ENCODE measurements at places on chromosomes 1 and 21.

GRCh38 chr1:2493691-2494322 lies 17.7 kb downstream of the PLCH2 start:
- no peak for DNase-seq

DNA sequence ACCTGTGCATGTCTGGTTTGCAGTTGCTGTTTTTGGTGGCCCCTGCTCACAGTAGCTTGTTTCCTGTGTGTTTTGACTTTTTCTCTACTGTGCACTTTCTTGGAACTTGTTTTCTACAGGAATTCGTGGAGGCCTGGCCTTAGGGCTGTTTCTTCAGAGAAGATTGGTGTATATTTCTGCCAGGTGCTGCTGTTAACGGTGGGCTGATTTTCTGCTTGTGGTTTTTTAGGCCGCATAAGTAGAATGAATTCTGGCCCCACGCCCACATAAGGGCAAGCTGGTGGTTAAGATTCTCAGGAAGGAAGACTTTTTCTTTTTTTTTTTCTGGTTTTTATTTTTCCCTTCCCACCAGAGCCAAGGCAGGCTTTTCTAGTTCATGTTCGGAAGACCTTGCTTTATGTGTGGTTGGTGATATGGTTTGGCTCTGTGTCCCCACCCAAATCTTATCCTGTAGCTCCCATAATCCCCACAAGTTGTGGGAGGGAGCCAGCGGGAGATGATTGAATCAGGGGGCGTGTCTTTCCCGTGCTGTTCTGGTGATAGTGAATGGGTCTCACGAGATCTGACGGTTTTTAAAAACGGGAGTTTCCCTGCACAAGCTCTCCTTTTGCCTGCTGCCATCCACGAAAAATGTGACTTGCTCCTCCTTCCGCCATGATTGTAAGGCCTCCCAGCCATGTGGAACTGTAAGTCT lies 71.5 kb upstream of the DISP3 start:
- peak; percentile 19 for DNase-seq

DNA sequence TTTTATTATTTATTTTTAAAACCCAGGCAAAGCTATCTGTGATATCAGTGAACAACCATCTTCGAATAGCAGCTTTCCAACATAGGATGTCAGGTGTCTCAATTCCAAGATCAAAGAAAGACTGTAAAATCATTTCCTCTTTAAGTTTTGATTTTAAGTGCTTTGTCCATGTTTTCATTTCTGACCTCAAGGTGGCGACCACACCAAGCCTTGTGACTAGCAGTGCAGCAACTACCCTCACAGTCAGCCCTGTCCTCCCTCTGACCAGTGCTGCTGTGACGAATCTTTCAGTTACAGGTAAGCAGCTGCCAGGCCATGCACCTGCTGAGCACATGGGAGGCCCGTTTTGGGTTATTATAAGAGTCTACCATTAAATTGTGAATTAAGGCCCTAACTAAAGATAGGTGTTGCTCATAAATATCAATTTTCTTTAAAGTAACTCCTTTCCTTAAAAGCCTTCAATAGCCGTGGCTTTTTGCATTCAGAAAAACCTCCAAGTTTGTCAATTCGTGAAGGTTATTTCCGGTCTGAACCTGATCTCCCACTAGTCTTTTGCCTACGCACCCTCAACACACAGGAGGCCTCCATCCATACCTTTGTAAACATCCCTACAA lies 117.0 kb downstream of the CD247 start:
- peak; percentile 44 for DNase-seq

DNA sequence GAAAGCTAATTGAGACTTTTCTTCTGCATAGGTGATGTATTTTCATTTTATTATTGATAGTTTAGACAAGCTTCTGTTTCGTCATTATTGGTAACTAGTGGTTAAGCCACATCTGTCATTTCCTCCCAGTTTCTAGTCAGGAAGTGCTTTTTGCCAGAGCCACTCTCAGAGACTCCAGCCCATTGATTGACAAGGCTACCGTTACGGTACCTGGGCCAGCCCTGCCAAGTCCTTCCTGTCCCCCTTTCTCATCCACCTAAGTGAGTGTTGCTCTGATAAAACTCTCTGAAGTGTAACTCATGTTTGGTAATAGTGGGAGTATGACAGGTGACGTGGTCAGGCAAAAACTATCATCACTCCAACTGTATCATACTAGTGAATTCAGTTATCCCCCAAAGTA lies 29.6 kb upstream of the AGL start:
- no peak for DNase-seq

DNA sequence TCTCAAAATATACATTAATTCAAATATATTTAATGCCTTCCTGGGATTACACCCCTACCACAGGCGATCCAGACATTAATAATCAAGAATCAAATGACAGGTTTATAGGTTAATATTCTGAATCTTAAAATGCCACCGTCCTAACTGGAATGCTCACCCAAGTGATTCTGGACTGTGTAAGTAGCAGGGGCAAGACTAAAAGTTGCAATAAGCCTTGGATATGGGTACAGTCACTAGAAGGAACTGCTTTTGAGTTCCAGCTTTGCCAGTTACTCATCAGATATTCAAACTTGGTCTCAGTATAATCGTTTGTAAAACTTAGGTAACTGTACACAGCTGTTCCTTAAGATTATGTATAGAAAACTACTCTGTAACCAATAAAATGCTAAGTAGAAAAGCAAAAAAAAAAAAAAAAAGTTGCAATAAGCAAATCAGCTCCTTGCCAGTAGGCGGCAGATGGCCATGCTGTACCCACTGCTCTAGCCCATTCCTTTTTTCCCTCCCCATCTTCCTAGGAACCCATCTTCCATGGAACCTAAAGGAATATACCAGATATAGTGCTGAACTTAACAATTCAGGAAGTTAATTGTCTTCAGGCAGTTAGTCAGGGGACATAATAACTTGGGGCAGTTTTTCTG lies 10.5 kb downstream of the RO60 start:
- peak; percentile 0 for DNase-seq

- no peak for DNase-seq
Observed at GRCh38 chr1:68322096-68322495, 89.8 kb upstream of the WLS start.

DNA sequence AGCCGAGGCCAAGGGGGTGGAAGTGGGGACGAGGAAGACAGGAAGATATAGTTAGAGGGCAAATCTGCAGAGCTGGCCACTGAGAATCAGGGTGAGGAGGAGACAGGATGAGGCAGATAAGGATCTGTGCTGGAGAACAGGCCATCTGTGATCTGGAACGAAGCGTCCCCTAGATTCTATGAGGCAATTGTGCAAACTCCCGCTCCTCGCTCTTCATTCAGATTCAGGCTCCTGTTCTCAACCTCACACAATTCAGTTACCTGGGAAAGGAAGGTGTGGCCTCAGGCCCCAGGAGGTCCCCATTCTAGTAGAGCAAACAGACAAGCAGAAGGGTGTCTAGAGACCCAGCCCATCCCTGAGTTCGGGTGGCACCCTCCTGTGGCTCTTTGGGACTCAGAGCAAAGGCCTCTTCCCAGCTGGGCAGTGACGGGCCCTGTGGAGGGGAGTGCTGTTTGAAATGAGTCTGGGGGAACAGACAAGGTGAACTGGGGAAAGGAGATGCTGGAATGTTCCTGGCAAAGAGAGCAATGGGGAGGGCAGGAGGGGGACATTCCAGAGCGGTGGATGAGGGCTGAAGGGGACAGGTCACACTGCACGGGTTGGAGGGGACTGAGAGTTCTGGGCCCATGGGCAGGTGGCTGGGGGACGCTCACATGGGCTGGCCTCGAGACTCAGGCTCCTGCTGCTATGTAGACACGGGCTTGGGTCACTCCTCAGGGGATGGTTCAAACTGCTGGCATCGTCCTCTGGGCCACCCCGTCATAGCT lies 39.9 kb upstream of the AJAP1 start:
- DNase-seq: no peak

GRCh38 chr1:41160498-41161110 lies 81.5 kb downstream of the SCMH1 start:
- DNase-seq: no peak

- DNase-seq: no peak
Observed at GRCh38 chr1:32771561-32772280, 45.4 kb downstream of the YARS1 start.

GRCh38 chr1:184157394-184157742 lies 105.8 kb downstream of the TSEN15 start:
- no peak for DNase-seq

DNA sequence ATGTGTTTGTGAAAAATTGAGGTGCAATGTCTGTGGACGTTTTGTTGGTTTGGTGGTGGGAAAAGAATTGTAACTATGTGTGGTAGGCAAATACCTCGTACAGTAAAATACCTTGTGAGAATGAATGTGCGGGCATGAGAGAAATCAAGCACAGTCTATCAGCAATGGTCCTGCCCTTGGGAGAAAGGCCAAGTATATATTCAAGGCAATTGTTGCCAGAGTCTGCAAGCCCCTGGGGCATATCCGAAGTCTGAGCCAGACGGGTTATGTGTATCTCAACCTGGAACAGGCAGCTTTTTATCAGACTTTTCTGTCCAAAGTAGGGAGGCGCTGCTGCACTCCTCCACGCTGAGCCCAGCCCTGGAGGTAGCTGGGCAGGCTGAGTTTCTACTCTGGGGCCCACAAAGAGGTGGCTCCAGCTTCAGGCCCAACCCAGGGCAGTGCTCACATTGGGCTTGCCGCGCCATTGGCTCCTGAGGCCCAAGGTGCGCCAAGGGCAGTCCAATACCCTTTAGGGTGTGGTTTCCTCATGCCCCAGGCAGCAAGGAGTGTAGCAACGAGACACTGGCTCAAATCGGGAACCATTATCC lies 9.4 kb upstream of the GNL2 start:
- no peak for DNase-seq

- DNase-seq: no peak
Observed at GRCh38 chr21:26850116-26850643, 5.0 kb upstream of the ADAMTS1 start.

DNA sequence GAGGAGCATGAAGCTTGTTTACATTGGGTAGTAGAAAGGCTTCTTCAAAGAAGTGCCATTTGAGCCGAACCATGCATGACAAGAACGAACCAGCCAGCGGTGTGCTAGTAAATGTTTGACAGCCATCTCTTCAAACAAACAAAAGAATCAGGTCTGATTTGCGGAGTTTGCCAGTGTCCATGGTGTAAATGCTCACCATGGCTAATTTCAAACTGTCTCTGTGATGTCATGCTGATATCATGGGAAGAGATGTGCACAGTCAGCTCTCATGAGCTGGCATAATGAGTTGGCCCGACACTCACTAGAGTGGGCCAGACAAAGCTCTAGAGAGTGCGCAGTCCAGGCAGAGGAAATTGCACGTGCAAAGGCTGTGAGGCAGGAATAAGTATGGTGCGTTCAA lies 101.1 kb downstream of the KAZN start:
- DNase-seq: no peak

DNA sequence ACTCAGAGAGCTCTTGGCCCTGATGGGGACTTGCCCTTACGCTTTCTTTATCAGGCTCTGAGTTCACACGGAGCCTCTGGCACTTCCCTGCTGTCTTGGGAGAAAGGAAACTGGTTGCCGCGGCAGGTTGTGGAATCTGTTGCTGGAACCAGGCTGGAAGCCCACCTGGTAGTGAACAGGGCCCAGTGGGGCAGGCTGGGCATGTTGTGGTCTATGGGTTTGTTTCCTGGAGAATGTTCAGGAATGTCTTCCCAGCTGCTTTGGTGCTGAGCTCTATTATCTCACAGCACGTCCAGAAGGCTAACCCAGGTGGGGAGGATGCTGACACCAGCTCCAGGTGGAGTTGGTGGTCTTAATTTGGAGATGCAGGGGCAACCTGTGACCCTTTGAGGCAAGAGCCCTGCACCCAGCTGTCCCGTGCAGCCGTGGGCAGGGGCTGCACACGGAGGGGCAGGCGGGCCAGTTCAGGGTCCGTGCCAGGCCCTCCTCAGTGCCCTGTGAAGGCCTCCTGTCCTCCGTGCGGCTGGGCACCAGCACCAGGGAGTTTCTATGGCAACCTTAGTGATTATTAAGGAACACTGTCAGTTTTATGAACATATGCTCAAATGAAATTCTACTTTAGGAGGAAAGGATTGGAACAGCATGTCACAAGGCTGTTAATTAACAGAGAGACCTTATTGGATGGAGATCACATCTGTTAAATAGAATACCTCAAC lies 33.3 kb upstream of the TDRD10 start:
- DNase-seq: no peak

DNA sequence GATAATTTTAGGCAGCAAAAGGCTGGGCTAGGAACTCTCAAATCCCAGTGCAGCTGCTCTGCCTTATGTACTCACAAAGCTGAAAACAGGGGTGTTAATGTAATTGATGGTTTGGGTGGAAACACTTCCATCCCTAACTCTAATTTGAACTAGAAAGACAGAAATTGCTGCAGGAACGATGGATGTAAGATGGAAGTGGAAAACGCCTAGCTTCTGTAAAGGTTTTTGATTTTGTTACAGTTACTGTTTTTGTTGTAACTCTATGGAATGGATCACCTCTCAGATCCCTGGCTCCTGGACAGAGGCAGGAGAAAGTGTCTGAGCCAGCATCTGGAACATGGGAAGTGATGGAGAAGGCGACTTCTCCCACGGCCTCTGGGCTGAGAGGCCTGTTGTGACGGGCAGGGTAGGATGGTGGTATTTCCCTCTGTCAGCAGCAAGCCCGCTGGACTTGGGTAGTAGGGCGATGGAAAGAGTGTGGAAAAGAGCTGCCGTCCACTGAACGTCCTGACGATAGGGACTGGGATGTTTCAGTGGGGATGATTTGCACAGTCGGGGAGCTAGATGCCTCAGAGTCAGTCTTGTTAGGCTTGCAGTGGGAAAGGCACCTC lies 1.6 kb downstream of the TRAF5 start:
- no peak for DNase-seq

- DNase-seq: no peak
Observed at GRCh38 chr1:13749543-13750341, 49.8 kb downstream of the PRDM2 start.

- no peak for DNase-seq
Observed at GRCh38 chr1:51819810-51820209, 58.7 kb downstream of the NRDC start.

DNA sequence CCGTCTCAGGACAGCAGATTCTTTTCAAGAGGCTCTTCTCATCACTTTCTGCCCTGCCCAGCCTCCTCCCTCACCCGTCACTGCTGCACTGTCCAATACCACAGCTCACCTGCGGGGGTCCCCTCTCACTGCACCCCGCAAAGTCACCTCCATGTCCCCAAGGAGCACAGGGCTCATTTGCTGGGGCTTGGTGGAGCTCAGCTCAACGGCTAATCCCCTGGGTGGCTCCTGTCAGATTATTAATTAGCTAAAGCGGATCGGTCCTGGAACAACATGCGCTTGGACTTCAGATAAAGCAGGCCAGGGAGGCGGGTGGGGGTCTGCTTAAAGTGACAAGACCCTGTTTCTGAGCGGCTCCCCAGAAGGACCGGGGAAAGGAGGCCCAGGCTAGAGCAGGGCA lies 43.1 kb downstream of the CASZ1 start:
- DNase-seq: no peak

DNA sequence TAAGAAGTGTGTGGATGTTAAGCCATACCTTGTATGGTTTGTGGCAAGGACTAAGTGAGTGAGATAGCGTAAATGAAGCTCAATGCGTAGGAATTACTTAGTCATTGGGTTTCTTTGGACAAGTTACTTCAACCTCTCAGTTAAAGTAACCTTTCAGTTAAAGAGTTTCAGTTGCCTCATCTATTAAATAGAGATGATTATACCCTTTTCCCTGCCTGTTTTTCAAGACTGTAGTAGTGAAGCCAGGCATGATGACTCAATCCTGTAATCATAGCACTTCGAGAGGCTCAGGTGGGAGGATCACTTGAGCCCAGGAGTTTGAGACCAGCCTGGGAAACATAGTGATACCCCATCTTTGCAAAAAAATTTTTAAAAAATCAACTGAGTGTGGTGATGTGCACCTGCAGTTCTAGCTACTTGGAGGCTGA lies 6.3 kb downstream of the ZMPSTE24 start:
- DNase-seq: no peak
